Activated CD8-positive, alpha-beta memory T cell treated with anti-CD3 and anti-CD28 coated beads for 1 hour (primary cell): ENCODE measurements at places on chromosomes 2 and 18.

DNA sequence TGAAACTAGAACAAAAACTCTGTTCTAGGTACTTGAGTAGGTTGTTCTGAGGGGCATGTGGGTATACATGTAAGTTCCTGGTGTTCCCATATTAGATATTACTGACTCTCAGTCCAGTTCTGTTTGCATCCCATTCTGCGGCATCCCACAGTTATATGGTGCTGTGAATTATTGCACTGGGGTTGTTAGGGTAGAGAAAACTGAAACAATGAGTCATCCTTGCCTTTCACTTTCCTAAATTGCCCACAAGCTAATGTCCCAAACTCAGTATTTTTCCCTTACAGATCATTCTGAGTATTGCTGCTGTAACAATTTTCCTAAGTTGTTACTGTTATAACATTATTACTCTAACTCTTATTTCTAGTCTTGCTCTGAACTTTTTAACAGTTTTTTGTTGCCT, 3.0 kb downstream of the WDR75 start:
- DNase-seq: no peak

GRCh38 chr2:233436691-233437438, 82.6 kb downstream of the DGKD start:
- DNase-seq: no peak

DNA sequence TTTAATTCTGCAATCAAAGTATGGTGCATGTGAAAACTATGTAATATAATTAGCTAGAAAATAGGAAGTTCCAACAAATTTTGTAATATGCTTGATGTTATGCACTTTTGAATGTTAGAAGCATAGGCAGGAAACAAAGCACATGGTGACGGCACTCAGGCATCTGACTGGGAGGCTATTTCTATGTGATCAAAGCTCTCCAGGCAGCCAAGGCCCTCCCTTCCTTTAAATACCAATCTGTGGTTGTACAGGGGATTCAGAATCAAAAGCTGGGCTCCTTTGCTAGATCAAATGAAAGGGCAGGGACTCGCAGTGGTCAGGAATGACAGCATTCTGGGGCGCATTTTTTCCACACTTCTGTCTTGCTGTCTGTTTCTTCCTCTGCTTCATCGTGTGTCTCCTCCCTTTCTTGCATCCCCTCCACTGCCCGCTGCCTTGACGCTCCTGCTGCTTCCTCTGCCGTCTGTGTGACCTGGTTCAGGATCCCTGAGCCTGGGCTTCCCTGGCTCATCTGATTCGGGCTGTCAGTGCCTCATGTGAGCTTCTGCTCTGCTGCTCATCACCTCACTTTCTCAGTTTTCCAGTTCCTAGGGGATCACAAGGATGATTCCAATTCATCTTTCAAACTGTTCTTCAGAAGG, 30.9 kb downstream of the TMEM182 start:
- no peak for DNase-seq

- DNase-seq: no peak
Observed at GRCh38 chr2:149399934-149400615, 69.7 kb downstream of the LYPD6 start.

DNA sequence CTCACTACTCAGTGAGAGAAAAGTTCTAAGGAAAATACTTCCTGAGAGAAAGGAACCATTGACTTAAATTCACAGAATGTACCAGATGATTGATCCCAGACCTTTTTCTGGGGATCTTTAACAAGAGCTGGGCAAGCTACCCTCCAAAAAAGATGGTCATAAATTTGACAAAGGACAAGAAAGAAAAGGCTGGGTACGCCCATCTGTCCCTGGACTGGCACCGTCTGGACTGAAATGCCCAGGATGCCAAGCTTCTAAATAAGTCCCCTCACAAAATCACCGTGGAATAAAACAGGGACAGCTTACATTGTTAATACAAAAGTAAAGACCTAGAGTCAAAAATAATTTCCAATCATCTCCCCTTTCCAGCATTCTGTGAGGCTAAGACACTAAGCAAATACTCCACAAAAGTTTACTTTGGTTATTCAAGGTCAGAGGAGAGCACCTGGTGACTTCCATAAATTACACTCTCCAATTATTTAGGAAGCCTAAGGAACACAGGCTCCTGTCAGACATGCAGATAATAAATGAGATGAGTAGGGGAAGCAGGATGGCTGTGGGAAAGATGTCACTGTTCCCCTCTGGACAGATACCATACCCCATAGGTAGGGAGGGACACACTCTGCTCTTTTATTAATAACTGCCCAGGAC, 69.9 kb downstream of the UXS1 start:
- DNase-seq: no peak

GRCh38 chr2:69483024-69483423, 45.8 kb upstream of the NFU1 start:
- DNase-seq: no peak

DNA sequence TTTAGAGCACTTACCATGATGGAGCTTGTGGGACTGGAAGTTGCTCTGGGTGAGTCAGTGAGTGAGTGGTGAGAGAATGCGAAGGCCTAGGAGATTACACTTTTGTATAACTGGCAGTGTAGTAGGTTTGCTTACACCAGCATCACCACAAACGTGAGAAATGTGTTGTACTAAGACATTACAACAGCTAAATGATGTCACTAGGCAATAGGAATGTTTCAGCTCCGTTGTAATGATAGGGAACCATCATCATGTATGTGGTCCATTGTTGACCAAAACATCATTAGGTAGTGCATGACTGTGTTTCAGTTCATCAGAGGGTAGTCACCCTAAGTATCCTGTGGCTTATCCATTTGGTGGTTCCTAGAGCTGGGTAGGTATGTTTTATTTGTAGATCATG, 11.9 kb downstream of the ZNF407 start:
- DNase-seq: no peak

- no peak for DNase-seq
Observed at GRCh38 chr2:143802242-143802641, 673.0 kb downstream of the ARHGAP15 start.

DNA sequence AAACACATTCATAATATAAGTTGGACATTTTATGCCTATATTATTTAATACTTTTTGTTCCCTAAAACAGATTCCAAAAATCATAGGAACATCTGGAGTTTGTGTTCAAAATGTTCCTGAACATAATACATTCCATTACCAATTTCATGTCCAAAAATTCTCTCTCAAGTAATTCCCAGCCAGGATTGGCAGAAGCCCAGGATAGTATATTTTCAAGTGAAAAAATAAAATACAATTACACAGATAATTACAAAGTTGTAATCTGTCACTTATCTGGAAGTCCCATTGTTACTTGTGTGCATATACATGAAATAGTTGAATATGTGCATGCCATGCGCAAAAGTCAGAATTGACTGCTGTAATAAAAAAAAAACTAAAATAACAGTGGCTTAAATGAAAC, 5.2 kb upstream of the SCN7A start:
- DNase-seq: no peak

- no peak for DNase-seq
Observed at GRCh38 chr2:45229411-45229810, 220.2 kb upstream of the SIX2 start.

DNA sequence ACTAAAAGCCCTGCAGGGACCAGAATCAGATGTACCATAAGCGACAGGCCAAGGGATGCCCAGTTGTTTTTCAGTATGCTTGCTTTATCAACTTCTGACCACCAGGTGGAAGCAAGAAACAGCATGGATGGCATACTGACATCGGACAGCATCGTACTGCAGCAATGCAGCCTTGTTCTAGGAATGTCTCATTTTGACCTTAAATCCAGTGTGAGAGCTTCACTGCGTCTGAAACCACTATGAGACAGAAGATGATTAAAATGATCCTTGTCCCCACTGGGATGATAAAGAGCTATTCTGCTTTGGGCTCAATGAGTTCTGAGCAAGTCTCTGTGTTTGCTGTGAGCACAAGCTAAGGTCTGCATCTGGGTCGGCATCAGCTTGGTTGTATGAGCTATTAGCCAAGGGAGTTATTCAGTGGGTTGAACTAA, 54.3 kb downstream of the CDK15 start:
- DNase-seq: no peak

GRCh38 chr2:171136024-171136423, 24.7 kb downstream of the TLK1 start:
- no peak for DNase-seq

- DNase-seq: no peak
Observed at GRCh38 chr2:154794406-154794805, 95.9 kb downstream of the KCNJ3 start.

DNA sequence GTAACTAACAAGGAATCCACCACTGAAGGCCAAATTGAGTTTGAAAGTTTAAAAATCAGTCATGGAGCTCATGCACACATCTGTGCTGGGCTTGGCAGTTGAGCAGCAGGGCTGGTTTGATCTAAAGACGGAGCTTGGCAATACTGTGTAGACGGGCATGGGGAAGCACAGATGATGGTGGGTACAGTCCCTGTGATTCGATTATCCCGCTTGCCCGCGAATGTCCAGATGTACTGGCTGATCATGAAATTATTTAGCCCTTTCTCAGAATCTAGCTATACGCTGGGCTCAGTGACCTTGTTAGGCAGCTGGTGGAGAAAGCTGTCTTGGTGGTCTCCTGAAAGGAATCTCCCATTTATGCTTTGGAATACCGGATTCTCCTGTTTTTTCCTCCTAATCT, 74.8 kb upstream of the SOX11 start:
- DNase-seq: no peak

- no peak for DNase-seq
Observed at GRCh38 chr2:96832754-96833507, 10.9 kb downstream of the ANKRD23 start.

GRCh38 chr2:98880266-98881152, 55.5 kb downstream of the CRACDL start:
- no peak for DNase-seq

- no peak for DNase-seq
Observed at GRCh38 chr18:44744161-44745121, 63.8 kb downstream of the SETBP1 start.

GRCh38 chr2:172863341-172863740, 127.7 kb downstream of the RAPGEF4 start:
- no peak for DNase-seq
